ENCODE measurements at places on chromosomes 4 and X.
A peak's percentile ranks its signal among the peaks of the same experiment; 100 is the strongest.

- peak; percentile 31 for DNase-seq
These were observed 97.1 kb downstream of the MRPL1 start for GRCh38 chr4:77959566-77960338.

DNA sequence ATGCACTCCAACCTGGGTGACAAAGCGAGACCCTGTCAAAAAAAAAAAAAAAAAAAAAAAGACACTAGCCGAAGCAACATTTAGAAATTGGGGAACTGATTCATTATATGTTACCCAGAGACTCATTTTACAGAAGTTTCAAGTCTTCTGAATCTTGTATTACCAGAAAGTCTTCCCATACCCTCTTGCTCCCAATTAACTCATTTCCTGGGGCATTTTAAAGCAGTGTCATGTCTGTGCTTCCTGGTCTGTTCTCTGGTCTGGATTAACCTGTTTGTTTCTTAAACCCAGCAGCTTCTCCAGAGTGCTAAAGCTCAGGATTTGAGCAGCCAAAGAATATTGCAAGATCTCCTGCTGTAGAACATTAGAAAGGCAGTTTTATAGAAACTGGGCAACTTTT lies 43.7 kb downstream of the FRMPD3 start:
- no peak for DNase-seq

GRCh38 chr4:123562994-123563750 lies 166.6 kb downstream of the SPRY1 start:
- no peak for DNase-seq

DNA sequence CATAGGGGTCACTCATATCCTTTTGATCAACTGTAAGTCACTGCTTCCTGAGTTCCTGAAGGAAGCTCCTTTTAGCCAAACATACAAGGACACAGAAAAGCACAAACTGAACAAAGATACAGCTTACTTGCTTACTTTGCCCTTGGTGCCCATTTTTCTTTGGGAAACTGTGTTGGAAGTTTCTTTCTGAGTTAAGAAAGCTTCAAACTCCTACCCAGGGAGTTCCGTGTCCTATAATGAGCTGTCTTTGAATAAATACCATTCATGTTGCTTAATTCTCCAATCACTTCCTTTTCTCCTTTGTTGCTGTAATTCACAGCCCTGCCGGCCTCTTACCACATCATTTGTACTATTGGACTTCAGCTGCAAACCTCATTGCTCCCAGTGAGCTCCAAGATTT lies at the start of gene ADH4:
Gene ADH4, minus strand, starts transcription at position 228 of the 400 bp plus-strand sequence. Its CDS starts 75 bp downstream, at position 153.
- DNase-seq: no peak

- no peak for DNase-seq
These were observed 266.1 kb upstream of the GPC4 start for GRCh38 chrX:133681421-133681820.

DNA sequence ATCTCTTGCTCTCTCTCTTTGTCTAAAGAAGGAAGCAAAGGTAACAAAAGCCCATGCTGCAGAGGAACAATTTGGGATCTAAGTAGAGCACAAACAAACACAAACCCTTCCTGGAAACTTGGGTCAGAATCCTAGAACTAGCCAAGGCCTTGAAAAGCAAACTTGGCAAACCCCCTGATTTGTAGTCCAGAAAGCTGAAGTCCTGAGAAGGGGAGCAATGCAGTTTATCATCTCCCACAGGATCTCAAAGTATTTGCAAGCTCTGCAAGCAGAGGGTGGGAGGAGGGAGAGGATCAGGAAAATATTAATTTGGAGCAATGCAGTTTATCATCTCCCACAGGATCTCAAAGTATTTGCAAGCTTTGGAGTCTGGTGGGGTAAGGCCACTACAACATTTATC lies 379.5 kb upstream of the FGF13 start:
- no peak for DNase-seq

GRCh38 chr4:64893205-64893604 lies 484.0 kb upstream of the TECRL start:
- DNase-seq: no peak

- no peak for DNase-seq
These were observed 132.3 kb upstream of the PTCHD1 start for GRCh38 chrX:23202326-23202725.

- DNase-seq: no peak
These were observed 12.6 kb upstream of the NR3C2 start for GRCh38 chr4:148454835-148455234.

DNA sequence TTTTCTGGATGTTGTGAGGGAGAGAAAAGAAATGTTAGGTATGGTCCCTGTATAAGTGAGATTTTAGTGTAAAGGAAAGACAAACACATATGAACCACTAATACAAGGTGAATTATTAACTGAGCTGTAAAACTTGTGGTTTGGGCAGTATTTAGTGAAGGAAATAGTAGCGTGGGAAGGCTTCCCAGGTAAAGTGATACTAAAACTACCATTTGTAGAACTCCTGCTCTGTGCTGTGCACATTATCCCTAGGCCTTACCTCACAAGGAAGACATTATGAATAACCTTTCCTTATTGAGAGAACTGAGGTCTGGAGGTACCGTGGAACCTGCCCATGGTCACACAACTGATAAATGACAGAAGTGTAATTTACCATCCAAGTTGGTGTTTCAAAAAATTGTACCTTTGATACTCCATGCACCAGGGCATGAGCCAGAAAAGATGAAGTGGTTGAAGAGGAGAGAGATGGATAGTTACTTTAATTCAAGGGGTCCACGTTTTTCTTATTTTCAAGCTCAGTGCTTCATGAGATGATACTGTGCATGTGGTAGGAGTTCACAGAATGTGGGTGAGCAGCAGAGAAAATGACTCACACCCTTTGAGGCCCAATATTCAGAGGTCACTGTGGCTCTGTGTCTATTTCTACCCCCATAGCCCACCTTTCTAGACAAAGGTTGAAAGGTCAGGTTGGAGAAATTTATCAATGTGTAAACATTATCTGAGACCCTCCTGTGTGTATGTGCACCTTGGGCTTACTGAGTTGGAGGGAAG lies 2.6 kb upstream of the VSIG4 start:
- no peak for DNase-seq

DNA sequence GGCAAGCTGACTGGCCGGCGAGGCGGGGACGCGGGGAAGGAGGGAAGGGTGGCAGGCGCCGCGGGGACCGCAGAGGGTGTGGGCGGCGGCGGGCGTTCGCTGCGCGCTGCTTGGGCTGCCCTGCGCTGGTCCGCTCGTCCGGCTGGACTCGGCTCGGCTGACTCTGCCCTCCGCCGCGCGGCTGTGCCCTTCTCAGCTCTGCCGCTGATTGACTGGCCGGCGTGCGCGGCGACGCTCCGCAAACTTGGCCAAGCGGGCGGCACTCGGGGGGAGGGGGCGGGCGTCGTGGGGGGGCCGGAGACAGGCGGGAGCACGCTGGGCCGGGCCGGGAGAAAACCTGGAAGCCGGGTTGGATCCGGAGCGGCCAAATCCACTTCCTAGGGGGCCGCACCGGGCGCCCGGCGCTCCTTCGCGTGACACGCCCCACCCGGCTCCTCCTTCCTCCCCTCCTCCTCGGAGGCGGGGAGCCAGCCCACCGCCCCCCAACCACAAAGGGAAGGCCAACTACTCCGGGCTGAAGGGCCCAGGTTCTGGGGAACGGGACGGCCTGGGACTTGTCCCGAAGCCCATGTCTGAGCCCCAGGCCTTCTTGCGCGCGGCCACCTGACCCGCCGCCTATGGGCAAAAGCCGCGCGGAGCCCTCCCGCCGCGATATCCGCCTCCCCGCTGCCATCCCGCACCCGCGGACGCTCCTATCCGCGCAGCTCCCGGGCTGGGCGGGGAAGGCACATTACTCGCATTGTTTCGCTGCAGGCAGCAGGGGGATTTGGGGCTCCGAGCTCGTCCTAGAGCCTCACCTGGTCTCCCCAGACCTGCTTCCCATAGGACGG lies at the start of gene GPC4:
Gene GPC4, minus strand, starts transcription at position 214 of the 830 bp plus-strand sequence. CDS start 524 bp downstream, outside the sequence.
- DNase-seq: peak; percentile 12

GRCh38 chrX:110657073-110657472 lies 138.5 kb downstream of the CHRDL1 start:
- DNase-seq: no peak

- no peak for DNase-seq
These were observed 45.1 kb upstream of the FAM9A start for GRCh38 chrX:8846266-8846665.

GRCh38 chr4:36316607-36317006 lies 35.2 kb downstream of the DTHD1 start:
- DNase-seq: peak; percentile 4

GRCh38 chr4:64713256-64713840 lies 304.1 kb upstream of the TECRL start:
- DNase-seq: peak; percentile 45

GRCh38 chr4:186621959-186622553 lies 66.7 kb upstream of the MTNR1A start:
- no peak for DNase-seq

- no peak for DNase-seq
These were observed 453.9 kb downstream of the GPAT3 start for GRCh38 chr4:83989835-83990234.

- peak; percentile 13 for DNase-seq
These were observed 66.8 kb upstream of the ANK2 start for GRCh38 chr4:112982680-112983079.

DNA sequence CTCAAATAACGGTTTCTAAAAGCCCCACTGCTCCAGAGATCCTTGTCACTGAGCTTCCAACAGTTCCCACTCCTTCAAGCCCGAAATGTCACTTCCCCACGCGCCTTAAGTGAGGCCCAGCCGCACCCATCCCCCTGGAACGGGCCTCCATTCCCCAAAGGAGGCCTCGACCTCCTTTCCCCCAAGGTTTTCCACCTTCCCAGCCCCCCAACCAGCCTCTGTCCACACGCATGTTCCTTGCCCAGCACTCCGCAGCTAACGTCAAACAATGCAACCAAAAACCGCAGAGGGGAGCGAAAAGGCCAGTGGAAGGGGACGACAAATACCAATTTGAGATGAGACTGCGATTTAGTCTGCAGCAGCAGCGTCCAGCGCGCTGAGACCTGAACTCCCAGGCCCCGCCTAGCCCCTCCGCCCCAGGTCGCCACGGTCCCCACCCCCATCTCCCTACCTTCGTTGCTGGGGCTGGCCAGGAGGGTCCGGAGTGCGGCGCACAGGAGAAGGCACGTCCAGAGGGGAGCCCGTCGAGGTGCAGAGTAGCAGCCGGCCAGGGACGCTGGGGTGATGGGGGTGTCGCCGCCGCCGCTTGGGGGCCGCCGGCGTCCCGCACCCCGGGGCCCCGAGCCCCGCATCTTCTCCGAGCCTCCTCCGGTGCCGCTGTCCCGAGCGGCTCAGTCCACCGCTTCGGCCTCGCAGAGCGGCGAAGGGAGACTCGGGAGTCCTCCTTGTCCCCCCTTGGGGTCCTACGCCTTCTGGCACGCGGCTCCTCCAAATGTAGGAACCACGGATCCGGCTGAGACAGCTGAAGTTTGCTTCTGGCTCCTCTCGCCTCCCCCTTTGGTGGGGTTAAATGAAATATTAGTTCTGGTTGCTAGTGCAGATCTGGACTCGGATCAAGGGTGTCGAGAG lies 924 bp downstream of the EPHA5 start:
- no peak for DNase-seq

- peak; percentile 13 for DNase-seq
These were observed 202.5 kb upstream of the MAB21L2 start for GRCh38 chr4:150379454-150379853.
